Activated T-helper 2 cell treated with anti-CD3 and anti-CD28 coated beads, Interferon-gamma antibody, Interleukin-2, Interleukin-4, amounts not matched to agents 10 μg/mL and 5 μg/mL and 100 μg/mL, durations not matched to agents 14 hours and 24 hours and 36 hours (primary cell): ENCODE measurements at places on chromosomes 13 and 19.

- no peaks in the 10 kb centered on the region for H3K4me1 ChIP-seq
- H3K27me3 ChIP-seq, result no peaks in the 10 kb centered on the region
- DNase-seq, result no peak
Measured at GRCh38 chr13:60647547-60647946, 250.5 kb downstream of the TDRD3 start.

DNA sequence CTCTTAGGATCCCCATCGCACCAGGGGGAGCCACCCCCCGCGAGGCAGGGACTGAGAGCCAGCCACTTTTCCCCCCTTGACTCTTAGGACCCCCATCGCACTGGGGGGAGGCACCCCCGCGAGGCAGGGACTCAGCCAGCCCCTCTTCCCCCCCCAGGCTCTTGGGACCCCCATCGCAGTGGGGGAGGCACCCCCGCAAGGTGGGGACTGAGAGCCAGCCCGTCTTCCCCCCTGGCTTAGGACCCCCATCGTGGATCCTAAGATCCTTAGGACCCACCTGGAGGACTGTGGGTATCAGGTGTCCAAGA, 365.2 kb upstream of the SPRY2 start:
- no peaks in the 10 kb centered on the region for H3K4me1 ChIP-seq
- no peaks in the 10 kb centered on the region for H3K27me3 ChIP-seq
- no peaks in the 10 kb centered on the region for H3K36me3 ChIP-seq

DNA sequence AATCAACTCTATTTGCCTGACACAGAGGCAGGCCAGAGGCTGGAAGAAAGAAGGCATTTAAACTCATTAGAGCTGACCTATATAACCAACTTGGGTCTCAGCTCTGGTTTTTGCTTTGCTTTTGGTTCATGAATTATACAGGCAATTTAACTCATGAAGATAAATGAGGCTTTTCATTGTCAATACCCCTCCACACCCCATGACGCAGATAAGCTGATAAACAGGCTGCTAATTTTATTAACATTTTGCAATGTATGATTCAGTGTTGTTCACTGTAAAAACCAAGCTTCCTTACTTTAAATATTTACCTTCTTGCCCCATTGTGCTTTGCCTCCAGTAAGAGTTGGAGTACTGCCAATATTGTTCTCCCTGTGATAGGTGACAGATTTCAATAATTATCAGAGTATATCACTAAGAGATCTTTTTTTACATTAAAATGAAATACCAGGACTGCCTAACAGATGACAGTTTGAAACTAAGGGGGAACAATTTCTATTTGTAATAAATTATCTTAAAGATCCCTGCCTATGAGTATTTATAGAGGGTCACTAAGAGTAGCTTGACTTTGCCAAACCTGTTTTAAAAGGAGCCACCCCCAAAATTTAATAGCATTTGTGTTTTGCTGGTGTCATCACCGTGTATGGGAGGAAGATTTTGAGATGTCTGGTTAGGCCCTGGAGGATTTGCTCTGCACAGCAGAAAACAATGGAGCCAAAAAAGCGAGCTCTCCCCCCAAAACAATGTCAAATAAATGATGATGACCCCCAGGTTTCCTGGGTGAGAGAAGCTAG, 472.7 kb upstream of the NBEA start:
- H3K36me3 ChIP-seq, result no peaks in the 10 kb centered on the region
- H3K4me1 ChIP-seq, result no peaks in the 10 kb centered on the region
- H3K27me3 ChIP-seq, result no peaks in the 10 kb centered on the region

DNA sequence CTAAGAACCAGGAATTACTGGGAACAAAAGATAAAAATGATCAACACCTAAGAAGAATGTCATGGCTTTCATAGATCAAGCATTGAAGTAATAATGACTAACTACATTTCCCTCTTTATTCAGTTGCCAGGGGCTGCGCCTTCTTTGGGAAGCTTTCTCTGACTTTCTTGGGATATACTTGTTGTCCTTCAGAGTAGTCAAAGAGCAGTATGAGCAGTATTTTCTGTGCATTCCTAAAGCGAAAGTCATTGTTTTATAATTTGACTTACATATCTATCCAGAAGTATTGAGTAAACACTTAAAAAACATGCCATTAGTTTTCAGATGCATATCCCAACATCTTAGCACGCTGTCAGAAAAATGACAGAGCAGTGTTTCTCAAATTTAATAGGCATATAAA, 2412.4 kb downstream of the PCDH9 start:
- no peaks in the 10 kb centered on the region for H3K36me3 ChIP-seq
- H3K27ac ChIP-seq, result no peak overlapping the region
- H3K4me1 ChIP-seq, result no peaks in the 10 kb centered on the region
- H3K27me3 ChIP-seq, result no peaks in the 10 kb centered on the region
- no peak for DNase-seq

DNA sequence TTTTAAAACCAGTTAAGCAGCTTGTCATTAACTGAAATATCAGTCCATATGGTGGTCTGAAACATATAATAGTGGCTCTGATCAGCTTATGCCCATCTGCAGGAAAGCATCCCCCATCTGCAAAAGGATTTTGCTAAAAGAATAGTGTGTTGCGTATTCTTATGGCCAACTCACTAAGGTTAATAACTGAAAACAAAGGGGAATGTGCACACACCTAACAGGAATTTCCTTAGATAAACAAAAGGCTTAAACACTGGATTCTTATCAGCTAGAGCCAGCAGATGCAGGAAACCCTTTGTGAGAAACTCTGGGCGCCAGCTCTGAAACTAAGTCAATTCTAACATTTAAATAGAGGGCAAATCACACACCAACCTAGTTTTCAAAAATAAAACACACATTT, 22.1 kb downstream of the VPS36 start:
- no peak overlapping the region for H3K27ac ChIP-seq
- H3K4me3 ChIP-seq, result no peak overlapping the region
- peaks cover 51% of the 10 kb centered on the region for H3K36me3 ChIP-seq
- DNase-seq, result no peak
- no peaks in the 10 kb centered on the region for H3K4me1 ChIP-seq
